Cardiac fibroblast (primary cell): ENCODE measurements at places on chromosomes 6 and 20.
A peak's percentile ranks its signal among the peaks of the same experiment; 100 is the strongest.

- DNase-seq: peak; percentile 54
These were observed 97.5 kb downstream of the PSMG4 start for GRCh38 chr6:3356056-3356823.

- no peak for DNase-seq
These were observed 12.0 kb downstream of the TTI1 start for GRCh38 chr20:38021087-38021772.

DNA sequence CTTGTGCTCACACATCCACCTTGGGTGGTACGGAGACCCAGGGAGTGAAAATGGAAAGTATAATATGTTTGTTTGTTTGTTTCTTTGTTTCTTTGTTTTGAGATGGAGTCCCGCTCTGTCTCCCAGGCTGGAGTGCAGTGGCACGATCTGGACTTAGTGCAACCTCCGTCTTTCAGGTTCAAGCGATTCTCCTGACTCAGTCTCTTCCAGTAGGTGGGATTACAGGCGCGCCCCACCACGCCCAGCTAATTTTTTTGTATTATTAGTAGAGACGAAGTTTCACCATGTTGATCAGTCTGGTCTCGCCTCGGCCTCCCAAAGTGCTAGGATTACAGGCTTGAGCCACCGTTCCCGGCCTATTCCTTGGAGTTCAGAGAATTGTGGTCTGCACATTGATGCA is 115.4 kb downstream of the TRIM27 start:
- DNase-seq: no peak

GRCh38 chr6:135451617-135452190 is 45.8 kb downstream of the AHI1 start:
- peak; percentile 64 for DNase-seq

- peak; percentile 78 for DNase-seq
These were observed 161.8 kb downstream of the KCNQ5 start for GRCh38 chr6:72783666-72784065.

GRCh38 chr20:18001131-18001921 is 32.5 kb downstream of the MGME1 start:
- DNase-seq: peak; percentile 92

- DNase-seq: no peak
These were observed 93.2 kb downstream of the IRF4 start for GRCh38 chr6:484746-485145.

GRCh38 chr6:29933955-29934354 is 8.4 kb upstream of the HLA-A start:
- no peak for DNase-seq
